ENCODE measurements at places on chromosomes 11 and 22. TPM values are rescaled to one million over a fixed set of nuclear protein-coding genes. Genes with fewer than 3 reads are reported as not detected.

- DNase-seq = peak; percentile 88
Observed at GRCh38 chr22:30968015-30968923, at the start of gene MORC2. Gene MORC2 (minus strand): TSS chr22:30968774. CDS start chr22:30967889, 885 bp downstream.

DNA sequence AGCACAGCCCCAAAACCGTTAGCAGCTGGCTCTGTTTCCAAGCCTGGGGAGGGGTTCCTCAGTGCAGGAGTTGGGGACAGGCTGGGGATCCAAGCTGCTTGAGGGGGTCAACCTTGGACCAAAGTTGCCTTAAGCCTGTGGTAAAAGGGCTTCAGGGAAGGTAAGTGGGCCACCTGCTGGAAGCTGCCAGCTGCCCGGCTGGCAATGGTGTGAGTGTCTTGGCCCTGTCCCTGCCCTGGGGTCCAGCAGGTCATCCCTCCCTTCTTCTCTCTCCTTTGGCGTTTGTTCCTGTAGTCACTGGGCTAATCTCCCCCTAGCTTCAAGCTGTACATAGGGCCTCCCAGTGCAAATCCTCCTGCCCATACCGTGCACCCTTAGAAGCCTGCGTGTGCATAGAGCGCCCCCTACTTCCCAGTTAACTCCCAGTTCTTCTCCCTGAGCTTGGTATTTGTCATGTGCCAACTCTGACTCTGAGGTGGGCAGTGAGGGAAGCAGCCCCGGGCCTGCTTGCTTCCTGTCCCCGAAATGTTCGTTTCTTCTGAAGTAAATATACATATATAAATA is 4.4 kb downstream of the TMEM258 start:
- peak; percentile 19 for DNase-seq

Gene TEX12
- not detected for total RNA-seq

- DNase-seq = no peak
Observed at GRCh38 chr11:67648140-67648795, 2.3 kb downstream of the ACY3 start.

DNA sequence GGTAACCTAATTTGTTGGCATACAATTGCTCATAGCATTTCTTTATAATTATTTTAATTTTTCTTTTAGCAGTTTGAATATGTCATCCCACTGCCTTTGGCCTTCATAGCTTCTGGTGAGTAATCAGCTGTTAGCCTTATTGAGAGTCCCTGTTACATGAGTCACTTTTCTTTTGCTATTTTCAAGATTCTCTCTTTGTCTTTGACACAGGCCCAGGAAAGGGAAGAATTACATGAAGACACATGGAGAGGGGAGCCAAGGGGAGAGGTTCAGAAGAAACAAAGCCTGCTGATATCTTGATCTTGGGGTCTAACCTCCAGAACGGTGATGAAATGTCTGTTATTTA is 418.2 kb downstream of the METTL15 start:
- DNase-seq = no peak

DNA sequence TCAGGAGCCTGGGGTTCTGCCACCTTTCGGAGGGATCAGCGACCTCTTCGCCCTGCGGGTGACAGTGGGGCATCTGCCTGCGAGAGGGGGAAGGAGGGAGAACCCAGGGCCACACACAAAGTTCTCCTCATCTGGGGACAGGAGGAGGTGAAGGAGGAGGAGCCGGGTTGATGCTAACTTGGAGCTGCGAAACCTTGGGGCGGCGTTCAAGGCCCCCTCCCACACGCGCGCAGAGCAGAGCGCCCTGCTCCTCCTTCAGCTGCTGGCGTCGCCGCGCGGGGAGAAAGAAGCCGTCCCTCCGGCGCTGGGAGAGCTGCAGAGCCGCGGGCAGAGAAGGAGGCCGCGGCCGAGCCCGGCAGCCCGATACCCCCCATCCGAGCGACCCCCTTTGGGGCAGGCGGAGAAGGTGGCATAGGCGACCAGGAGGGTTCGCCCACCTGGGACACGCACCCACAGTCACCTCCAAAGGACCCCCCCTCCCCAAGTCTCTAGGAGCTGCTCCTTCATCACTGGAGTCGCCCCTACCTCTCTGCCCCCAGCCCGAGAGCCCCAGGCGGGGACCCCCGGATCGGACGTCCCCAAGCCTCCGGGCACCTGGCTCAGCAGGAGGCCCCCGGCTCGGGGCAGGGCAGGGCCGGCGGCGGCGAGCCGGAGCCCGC is at the start of gene RASD2:
TSS of gene RASD2 (plus strand) at position 237 of the 659 bp plus-strand sequence. CDS start 5,979 bp downstream, outside the sequence.
- peak; percentile 70 for DNase-seq

DNA sequence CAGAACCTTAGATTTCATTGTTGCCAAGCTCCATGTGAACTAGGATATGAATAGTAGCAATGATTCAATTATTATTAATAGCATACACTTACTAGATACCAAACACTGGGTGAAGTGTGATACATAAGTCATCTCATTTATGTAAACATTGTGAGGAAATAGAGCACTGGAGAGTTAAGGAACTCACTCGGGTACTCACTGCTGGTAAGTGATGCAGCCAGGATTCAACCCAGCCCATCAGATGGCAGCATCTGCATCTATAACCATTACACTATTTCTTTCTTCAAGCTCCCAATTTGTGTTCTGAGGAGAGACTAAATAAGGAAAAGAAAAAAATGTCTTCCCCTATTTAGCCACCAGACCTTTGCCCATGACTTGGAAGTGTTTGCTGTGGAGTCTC is 10.2 kb upstream of the ALG8 start:
- no peak for DNase-seq

- no peak for DNase-seq
Observed at GRCh38 chr11:64244966-64245365, 1.8 kb downstream of the PPP1R14B start.

Gene IL17RA
- total RNA-seq = 2.9 TPM

Gene NFAM1
- total RNA-seq = 0.30 TPM

DNA sequence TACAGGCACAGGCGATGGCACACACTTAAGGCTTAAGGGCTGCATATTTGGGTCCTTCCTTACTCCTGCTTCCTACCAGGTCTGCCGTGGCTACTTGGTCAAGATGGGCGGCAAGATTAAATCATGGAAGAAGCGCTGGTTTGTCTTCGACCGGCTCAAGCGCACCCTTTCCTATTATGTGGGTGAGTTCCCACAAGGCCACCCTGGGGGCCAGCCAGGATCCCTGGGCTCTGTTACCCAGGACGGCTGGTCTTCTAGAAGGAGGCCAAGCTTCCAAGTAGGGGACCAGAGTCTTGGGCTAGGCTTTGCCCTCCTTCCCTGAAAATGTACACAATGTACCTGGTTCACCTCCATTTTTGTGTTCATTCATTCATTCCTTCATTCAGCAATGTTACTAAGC is 29.1 kb downstream of the TREH start:
- DNase-seq = no peak

- DNase-seq = no peak
Observed at GRCh38 chr11:103997082-103997481, 39.4 kb upstream of the DDI1 start.

DNA sequence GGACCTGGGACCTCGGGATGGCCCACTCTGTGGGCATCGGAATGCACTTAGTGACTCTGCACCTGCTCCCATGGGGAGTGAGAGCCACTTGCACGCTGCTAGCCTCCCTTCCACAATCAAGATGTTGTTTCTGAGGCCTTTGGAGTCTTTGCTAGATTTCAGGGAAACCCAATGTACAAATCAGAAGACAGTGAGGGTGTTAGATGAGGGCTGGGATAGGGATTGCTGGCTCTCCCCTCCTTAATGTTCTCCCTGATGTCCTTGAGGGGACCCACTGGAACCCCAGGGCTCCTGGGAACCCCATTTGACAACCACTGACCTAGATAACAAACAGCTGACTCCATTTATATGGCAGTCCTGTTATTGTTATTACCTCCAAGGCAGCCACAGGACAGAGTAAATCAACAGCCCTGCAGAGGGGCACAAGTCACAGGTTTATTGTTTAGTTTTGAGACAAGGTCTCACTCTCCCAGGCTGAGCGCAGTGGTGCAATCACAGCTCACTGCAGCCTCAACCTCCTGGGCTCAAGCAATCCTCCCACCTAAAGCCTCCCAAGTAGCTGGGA is 31.3 kb upstream of the COMT start:
- DNase-seq = no peak

DNA sequence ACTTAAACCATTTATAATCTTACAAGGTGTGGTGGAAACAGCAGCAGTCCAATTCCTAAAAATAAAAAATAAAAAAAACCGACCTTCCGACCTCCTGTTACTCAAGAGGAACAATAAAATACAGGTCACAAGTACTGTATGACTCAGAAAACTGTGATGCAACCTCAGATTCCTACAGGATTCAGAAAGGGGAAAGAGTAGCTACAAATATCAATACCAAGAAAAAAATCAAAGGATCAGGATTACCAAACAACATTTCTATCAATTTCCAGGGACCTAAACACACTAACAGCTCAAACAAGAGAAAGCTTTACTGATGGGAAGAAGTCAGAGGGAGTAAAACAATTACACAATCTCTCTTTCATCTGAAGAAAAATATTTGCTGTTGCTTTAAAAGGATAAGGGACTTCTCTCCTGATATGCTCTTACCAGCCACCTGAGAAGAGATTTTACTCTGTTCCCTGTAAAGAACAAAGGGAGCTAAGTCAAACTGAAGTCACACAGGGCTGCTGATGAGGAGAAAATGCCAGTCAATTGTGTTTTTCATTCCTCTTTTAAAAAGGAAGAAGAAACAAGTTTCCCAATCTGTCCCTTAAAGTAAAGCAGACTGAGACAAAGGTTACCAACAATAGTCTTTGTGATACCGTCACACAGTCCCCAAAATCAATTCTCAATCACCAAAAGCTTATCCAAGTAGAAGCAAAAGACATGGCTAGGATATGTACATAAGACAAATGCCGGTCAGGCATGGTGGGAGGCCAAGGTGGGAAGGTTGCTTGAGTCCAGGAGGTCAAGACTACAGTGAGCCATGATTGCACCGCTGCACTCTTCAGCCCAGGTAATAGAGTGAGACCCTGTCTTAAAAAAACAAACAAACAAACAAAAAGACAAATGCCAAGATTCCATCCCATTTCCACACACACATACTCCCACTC is 39.3 kb downstream of the AMBRA1 start:
- no peak for DNase-seq

Gene ANKK1
- 0.29 TPM for total RNA-seq

- DNase-seq = peak; percentile 65
Observed at GRCh38 chr22:46829941-46830715, 67.7 kb downstream of the TBC1D22A start.

GRCh38 chr11:107859459-107860239 is 1.1 kb upstream of the SLC35F2 start:
- DNase-seq = peak; percentile 36

Gene FADS2
- total RNA-seq = 5.5 TPM

Gene GRIA4
- not detected for total RNA-seq

GRCh38 chr11:3913921-3914320 is 58.5 kb downstream of the STIM1 start:
- no peak for DNase-seq

DNA sequence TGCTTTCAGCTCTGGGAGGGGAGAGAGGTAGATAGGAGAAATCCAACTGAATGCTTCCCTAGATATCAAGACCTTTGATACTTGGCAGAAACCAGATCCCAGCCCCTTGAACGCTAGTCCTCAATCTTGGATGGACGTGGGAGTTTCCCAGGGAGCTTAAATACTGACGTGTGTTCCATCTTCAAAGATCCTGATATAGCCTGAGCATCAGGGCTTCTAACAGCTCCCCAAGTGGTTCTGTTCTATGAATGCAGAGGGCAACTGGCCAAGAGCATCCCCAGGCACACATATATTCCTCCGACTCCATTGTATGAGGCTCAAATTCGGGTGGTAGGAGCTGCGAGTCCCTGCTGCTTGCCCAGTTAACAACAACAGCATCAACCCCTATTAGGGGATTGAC is 8.7 kb upstream of the ACCS start:
- no peak for DNase-seq

- no peak for DNase-seq
Observed at GRCh38 chr22:38941488-38941987, 15.9 kb upstream of the APOBEC3A start.

DNA sequence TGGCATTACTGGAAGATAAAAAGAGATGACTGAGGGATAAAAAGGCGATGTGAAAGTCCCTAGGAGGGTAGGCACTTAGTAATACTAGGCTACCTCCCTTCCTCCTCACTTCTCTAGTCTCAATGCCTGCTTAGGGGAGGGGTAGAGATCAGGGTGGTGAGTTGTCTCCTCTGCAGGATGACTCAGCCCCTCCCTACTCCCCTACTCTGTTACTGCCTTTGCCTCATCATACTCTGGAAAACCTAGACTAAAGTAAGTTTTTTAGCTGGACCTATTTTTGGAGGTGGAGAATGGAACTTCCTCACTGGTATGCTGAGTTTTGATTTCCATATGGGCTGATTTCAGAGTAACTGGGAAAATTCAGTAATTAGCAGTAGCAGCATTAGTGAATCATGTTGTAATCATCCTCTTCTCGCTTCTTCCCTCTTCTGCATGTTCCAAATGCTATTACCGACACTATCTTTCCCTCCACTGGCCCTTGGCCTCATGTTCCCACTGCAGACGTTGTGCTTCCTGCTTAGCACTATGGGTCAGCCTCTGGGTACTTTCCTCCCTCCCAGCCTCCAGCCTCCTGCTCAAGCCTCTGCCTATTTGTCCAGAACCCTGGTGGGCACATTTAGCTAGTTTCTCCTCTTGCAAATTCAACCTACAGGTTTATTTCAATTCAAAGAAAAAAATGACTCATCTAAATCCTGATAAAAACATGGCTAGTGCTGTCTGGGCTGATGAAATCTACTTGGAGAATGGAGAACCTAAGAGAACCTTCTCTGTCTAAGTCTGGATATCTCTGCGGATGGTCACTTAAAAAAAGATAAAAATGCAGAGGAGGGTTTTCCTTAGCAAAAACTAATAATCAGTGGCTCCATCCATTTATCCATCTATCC is 281.7 kb downstream of the ST3GAL4 start:
- no peak for DNase-seq

Data from psoas muscle (tissue), 8 donors.